ENCODE measurements at places on chromosomes 5 and 9. TPM values are rescaled to one million over a fixed set of nuclear protein-coding genes. Genes with fewer than 3 reads are reported as not detected.

Gene FOXD4L4
- 0.17 TPM for total RNA-seq

Gene CWC27
- total RNA-seq, result 16.3 TPM

Gene PCDHGB3
- total RNA-seq, result 3.6 TPM

Gene PAIP2
- total RNA-seq, result 110 TPM

Gene GEMIN5
- 27.5 TPM for total RNA-seq

Gene LHX3
- not detected for total RNA-seq

Gene SPATA31D4
- total RNA-seq, result not detected

Gene CCT5
- total RNA-seq, result 663 TPM

Gene COL27A1
- total RNA-seq, result 6.0 TPM

DNA sequence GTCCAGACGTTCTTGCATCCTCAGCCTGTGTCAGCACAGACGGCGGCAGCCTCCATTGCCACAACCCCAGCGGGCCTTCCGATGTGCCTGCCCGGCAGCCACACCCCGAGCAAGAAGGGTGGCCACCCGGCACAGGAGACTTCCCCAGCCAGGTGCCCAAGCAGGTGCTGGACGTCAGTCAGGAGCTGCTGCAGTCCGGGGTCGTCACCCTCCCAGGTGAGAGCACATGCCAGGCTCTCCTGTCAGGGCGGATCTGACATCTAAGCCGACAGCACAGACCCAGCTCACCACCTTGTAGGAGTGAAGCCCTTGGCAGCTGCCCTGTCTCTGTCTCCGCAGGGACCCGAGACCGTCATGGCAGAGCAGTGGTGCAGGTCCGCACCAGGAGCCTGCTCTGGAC, 48.3 kb upstream of the LRRC14B start:
- DNase-seq, result no peak

- no peak for DNase-seq
Measured at GRCh38 chr9:129628709-129629108, 2.7 kb downstream of the NTMT1 start.

DNA sequence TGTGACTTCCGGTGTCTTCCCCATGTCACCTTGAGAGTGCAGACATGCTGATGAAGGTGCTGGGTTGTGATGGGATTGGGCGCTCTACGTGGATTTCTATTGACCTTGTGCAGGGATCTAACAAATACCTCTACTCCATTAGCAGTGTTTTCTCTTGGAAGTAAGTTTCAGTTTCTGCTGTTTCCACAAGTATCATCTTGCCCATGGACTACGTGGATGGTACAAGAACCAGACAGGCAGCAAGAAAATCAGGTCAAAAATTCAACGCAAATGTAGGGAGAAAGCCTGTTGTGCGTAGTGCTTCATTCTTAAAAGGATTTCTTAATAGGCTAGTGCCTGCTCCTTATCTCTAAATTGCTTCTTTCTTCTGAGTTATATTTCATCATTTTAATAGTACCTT, 60.8 kb downstream of the AOPEP start:
- DNase-seq, result no peak

DNA sequence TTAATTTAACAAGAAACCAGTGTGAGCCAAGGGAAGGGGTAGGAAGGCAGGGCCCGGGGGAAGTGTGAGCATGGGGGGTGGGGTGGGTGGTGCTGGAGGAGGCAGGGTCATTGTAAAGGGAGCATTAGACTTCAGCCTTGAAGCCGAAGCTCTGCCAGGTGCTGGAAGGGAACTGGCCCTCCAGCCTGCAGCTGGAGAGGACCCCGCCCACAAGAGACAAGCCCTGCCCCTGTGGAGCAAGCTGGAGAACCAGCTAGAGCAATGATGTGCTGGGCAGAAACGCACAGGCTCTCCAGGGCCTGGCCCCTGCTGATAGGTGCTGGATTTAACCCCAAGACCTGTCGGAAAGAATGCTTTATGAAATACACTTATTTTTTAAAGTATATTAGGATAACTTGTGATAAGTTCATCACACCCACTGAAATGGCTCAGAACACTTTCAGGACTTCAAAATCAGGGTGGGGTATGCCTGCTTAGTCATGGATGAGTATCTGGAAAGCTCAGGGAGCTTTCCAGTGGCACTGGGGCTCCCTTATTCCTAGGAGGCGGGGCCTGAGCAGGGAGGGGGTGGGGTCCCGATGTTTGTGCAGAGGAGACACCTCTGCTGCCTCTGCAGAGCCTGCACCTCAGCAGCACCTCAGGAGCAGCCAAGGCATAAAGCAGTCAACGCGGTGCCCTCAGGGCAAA, 27.1 kb downstream of the UBE2QL1 start:
- DNase-seq, result no peak

DNA sequence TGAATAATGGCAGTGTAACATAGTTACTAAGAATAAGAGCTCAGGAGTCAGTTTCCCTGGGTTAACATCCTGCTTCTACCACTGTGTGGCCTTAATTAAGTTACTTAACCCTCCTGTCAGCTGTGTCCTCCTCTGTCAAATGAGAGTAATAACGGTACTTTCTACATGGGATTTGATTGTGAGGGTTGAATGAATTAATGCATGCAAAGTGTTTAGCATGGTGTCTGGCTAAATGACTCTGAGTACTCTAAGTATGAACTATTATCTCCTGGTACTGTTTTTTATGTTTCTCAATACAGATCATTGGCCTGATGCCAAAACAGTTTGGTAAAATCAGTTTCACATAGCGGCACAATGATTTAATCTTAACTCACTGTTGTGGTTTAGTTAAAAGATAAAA, 19.6 kb downstream of the ZNF131 start:
- no peak for DNase-seq

DNA sequence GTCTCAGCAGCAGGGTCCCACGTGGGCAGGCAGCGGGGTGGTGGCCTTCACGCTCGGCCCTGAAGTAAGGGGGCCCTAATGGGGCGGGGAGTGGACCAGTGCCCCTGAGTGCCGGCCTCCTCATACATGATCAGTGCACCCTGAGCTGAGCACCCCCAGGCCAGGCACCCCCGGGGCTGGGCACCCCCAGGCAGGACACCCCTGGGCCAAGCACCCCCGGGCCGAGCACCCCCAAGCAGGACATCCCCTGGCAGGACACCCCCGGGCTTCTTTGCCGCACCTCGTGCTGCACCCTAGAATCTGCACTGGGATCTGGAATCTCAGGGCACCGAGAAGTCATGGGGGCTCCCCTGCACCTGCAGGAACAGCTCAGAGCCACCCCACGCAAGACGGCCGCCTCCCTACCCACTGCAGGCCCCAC, 51.4 kb downstream of the EXD3 start:
- no peak for DNase-seq

GRCh38 chr5:5409151-5409810, 13.2 kb upstream of the ICE1 start:
- DNase-seq, result no peak

DNA sequence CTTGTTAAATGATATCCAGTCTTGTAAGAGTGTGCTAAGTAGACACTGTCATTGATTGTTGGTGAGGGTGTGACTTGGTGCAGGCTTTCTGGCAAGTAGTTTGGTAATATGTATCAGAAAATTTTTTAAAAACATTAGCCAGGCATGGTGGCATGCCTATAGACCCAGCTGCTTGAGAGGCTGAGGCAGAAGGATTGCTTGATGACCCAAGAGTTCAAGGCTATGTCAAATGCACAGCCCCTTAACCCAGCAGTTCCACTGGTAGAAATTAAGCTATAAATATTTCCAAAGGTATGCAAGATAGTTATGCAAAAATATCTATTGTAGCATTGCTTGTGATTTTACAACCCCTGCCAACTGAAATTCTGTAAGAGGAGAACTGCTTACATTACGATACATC, 24.2 kb downstream of the ZBTB43 start:
- DNase-seq, result no peak

DNA sequence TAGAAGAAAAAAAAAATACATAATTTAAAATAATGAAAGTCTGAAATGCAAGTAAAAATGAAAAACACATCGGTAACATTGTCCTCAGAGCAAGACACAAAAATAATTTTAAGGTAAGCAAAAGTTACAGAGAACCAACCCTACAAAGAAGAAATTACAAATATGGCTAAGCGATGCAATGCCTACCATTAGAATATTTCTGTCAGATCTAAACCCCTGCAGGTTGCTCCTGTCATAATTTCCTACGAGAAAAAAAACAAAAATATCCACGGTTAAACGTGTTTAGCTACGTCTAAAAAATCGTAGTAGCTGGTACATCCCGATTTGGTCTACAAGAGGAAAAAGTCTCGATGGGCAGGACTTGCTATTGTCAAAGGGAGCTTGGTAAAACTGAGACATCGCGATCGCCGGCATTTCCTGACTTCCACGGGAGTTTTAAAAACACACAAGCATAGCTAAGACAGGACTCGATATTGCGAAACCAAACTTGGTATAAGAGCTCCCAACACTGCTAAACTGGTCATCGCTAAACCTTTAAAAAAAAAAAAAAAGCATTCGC, 1.1 kb upstream of the ANXA2R start:
- DNase-seq, result peak; percentile 81

GRCh38 chr5:55960779-55961178, 34.0 kb downstream of the IL6ST start:
- DNase-seq, result no peak

- no peak for DNase-seq
Measured at GRCh38 chr5:81283976-81284375, 17.4 kb upstream of the ZCCHC9 start.

GRCh38 chr5:133242221-133242835, 190.5 kb downstream of the HSPA4 start:
- DNase-seq, result no peak

DNA sequence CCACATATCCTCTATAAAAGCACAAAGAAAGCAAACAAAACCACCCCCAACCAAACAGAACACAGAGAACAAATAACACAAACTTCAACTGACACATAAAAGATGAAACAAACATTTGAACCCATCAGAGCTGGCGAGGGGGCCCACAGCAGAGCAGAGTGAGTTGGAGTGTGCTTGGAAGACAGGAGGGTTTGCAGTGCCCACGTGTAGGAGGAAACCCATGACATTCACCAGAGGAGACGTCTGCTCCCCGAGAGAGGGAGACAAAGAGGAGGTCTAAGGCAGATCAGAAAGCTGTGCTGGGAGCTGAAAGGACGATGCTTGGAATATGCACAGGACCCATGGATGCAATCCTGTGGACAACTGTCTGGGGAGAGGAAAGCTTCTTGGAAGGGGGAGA, 27.0 kb downstream of the MRPL36 start:
- DNase-seq, result peak; percentile 70

DNA sequence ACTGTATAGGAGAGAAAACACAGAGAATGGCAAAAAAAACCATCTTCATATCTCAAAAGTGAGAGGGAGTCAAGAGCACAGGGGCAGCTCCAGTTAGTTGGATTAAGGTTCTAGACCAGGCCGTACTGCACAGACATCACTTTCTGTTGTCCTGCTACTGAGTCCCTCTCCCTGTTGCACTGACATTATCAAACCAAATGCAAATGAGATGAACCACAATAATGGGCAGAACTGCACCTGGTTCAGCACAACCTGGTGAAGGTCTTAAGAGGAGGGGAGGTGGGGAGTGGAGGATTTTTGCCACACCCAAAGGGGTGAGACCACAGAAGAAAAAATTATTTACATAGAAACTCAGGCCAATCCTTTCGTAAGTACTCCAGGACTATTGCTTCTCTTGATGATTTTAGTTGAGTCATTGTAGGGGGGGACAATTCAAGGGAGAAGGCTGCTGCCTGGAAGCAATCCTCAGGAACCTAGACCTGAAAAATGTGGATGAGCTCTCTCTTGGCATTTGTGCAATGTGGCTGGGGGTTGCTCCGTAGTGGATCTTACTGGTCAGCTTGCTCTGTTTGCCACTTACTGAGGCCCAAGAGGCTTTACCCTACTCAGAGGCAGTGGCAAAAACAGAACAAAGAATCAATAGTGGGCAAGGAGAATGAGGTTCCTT, 94.5 kb upstream of the PPP1R2B start:
- DNase-seq, result no peak

DNA sequence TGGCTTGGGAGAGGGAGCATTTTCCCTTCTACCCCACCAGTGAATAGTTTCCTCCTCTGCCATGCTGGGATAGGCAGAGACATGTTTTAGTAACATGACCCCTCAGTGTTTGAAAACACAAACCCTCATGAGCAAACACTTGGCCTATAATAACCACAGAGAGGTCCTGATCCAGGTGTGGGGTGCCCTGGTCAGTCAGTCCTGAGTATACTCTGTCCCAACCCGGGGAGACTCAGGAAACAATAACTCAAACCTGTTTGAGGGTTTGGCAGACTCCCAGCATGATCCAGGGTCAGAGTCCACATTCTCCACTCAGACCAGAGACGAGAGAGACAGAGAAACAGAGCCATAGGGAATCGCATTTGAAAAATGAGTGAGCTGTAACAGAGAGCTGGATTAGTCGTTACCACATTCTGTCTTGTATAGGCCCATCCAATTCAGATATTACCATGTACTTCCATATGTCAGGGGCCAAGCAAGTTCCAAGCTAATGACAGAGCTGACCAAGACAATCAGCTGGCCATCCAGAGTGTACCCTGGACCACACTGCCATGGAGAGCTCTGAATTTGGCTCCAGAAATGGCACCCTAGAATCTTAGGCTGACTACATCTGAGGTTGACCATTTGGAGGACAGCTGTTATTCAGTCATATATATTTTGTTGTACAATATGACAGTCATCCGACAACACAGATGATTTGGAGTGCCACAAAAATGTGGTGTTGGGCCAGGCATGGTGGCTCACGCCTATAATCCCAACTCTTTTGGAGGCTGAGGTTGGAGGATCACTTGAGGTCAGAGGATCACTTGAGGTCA, 4.2 kb upstream of the CA9 start:
- DNase-seq, result no peak

DNA sequence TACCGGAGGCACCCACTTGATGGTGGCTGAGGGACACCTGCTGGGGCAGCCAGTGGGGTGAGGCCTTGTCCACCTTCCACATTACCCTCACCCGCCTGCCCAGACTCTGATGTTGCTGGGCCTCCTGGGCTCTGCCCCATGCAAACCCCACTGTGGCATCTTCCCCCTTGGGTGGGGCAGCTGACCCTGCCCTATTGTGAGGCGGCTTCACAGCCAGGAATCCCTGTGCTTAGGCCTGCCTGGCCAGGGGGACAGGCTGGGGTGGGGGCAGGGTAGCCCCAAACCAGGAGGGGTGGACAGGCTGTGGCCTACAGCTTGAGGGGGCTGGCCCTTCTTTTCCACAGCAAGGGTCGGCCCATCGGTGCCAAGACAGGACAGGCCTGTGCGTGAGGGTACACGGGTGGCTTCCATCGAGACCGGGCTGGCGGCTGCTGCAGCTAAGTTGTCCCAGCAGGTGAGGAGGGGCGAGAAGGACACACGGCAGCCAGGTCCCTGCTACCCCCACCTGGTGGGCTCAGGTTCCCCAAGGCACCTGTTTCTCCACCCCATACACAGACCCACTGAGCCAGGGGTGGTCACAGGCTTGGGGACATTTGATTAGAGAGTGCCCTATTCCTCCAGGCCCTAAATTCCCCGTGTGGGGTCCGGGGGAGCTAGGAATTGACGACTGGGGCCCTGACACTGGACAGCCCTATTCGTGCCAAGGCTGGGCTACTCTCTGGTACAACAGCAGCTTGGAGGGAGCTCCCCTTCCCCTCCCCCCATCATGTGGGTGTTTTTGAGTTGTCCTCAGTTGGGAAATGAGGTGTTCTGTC, 99.2 kb downstream of the PHF2 start:
- no peak for DNase-seq

- no peak for DNase-seq
Measured at GRCh38 chr5:168114444-168115017, 176.9 kb upstream of the WWC1 start.

GRCh38 chr9:81656004-81656403, 33.3 kb downstream of the TLE1 start:
- peak; percentile 42 for DNase-seq
